ENCODE measurements at places on chromosomes 5 and 9.

DNA sequence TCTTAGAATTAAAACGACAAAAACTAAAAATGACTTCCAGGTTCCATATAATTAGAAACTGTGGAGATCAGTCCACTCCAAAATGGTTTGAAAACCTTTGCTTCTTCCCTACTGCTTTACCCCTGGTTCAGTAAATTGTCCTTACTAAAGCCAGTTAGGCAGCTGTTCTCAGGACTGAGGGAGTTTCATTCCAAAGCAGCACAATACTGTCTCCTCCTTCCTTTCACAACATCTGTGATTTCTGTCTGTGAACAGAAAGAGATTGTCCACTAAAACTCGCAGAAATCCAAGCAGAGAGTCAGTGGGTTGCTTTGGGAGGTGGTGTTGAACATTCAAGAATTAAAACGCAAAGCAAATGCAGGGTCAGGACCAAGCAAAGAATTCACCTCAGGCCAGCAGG is 740.8 kb upstream of the ZNF608 start:
- no peak for DNase-seq

GRCh38 chr5:71891856-71892255 is 172.8 kb downstream of the CARTPT start:
- no peak for DNase-seq

GRCh38 chr5:157148734-157149615 is 6.3 kb upstream of the MED7 start:
- peak; percentile 77 for DNase-seq

- no peak for DNase-seq
These were observed 6.4 kb upstream of the SLC2A8 start for GRCh38 chr9:127390563-127390962.

- no peak for DNase-seq
These were observed 8.3 kb upstream of the ERGIC1 start for GRCh38 chr5:172825610-172826204.

- DNase-seq: no peak
These were observed 78.1 kb downstream of the C5orf15 start for GRCh38 chr5:133890314-133890713.

DNA sequence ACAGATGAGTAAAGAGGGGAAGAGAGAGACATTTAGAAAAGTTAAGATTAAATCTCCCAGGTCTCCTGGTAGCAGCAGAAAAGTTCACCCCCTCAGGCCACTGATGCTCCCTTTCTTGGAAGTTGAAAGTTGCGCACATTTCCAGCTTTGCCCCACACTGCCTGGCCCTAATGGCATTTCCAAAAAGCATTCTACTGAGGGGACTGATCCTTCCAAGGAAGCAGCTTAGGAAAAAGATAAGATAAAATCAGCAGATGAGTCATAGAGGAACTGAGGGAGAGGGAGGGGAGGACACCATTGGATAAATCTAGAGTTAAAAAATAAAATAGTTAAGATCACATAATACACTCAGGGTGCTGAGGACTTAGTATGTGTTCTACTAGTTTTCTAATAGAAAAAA is 67.6 kb upstream of the SLC12A2 start:
- no peak for DNase-seq

DNA sequence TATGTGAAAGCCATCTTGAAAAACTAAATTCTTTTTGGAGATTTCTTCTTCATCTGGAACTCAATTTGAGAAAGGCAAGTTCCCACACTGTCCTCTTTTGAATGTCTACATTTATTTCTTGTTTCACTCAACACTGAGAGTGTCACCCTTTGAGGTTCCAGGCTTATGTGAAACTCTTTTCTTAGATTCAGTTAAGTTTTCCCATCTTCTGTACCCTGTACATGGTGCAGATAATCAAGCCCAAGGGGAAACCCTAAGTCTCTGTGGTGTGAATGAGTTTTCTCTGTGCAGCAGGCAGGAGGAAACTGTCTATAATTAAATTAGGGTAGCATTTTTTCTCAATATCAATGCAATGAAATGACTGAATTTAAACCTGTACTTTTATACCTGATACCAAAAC is 72.3 kb upstream of the PRLR start:
- DNase-seq: no peak

GRCh38 chr5:132556153-132556762 is 519 bp upstream of the RAD50 start:
- DNase-seq: no peak

GRCh38 chr9:126471084-126471624 is 142.6 kb upstream of the LMX1B start:
- DNase-seq: peak; percentile 53

GRCh38 chr5:856531-857425 is 6.0 kb upstream of the ZDHHC11 start:
- DNase-seq: no peak

DNA sequence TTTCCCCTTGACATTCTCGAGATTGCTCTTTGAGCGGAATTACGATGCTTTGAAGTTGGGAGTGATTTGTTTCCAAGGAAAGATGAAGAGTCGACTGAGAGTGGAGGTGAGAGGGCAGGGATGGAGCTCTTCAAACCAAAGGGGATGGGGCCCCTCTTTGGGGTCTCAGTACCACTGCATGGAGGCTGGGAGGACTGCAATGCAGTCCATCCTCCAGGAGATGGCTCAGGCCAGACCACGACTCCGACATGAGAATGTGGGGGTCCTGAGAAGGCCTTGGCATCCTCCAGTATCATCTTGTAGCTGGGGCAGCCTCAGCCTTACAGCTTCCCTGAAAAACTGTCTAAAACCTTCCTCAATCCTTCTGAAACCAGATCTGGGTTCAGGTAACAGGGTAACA is 51.1 kb upstream of the CDKN2AIPNL start:
- no peak for DNase-seq

GRCh38 chr5:100603141-100603540 is 68.0 kb downstream of the FAM174A start:
- DNase-seq: no peak

GRCh38 chr9:35179347-35180280 is 17.8 kb downstream of the UNC13B start:
- DNase-seq: no peak

GRCh38 chr9:94949370-94949769 is 222.9 kb downstream of the AOPEP start:
- no peak for DNase-seq

GRCh38 chr9:120109242-120109641 is 470.7 kb downstream of the CDK5RAP2 start:
- no peak for DNase-seq

DNA sequence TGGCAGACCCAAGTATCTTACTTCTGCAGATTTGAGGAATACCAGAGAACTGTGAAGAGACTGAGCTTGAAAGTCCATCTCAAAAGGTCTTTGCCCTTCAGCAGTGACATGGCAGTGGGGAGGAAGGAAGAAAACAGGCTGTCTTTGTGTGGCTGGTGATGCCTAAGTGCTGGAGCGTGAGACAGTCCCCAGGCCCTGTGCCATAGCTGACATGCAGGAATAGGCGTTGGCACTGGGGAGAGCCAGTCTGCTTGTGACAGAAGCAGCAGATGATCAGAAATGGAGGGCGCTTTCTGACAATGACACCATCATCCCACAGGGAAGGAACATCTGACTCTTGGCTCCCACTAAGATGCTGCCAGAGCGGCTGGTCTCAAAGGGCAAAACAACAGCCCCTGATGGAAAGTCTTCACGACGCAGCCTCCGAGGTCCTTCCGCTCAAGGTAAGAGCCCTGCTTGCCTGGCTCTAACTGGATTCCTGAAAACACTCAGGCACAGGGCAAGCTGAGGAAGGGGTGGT is 15.5 kb upstream of the GLRX start:
- no peak for DNase-seq

DNA sequence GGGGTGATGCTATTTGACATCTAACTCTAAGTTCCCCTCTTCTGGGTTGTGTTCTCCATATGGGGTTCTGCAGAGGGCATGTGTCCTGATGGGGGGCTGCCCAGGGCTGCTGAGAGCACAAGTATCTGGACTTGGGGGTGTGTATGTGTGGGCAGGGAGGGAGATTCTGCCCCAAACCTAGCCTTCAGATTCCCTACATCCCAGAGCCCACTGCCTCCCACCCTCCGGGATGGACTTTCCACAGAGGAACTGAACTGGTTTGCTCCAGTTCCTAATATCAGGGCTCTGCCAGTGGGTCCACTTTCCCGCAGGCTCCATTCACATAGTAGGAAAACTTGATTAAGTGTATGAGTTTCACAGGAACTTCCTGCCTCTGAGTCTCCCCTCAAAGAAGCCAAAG is 16.4 kb upstream of the TIFAB start:
- no peak for DNase-seq

GRCh38 chr5:109844695-109845094 is 155.0 kb downstream of the MAN2A1 start:
- DNase-seq: no peak

DNA sequence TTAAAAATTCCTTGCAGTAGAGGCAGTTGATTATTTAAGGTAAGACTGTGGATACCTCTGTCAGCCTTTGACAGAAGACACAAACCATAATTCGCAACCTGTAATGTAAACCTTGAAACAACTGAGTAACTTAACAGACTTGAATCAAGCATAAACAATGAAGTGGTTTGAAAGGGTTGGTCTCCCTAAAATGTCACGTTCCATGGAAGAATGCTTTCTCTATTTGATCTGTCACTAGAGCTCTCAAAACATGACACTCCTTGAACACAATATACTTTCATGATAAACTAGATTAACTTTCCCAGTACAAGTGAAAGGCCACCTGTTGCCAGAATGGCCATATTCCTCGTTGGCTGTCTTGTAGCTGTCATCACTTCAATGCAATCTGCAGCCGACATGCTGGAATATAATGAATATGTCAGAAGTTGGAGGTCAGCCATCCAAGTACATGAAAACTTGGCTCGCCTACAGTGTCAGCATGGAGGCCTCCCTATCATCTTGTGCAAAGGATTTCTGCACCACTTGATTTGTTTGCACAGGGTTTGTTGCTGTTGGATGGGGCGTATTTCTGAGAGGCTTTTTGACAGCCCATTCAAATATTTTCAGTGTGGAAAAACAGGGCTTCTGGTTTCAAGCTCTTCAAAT is 228.0 kb downstream of the TLE4 start:
- DNase-seq: no peak

- DNase-seq: no peak
These were observed 187.6 kb downstream of the PCSK1 start for GRCh38 chr5:96245140-96246091.

GRCh38 chr9:129310666-129311350 is 132.7 kb upstream of the IER5L start:
- DNase-seq: no peak

DNA sequence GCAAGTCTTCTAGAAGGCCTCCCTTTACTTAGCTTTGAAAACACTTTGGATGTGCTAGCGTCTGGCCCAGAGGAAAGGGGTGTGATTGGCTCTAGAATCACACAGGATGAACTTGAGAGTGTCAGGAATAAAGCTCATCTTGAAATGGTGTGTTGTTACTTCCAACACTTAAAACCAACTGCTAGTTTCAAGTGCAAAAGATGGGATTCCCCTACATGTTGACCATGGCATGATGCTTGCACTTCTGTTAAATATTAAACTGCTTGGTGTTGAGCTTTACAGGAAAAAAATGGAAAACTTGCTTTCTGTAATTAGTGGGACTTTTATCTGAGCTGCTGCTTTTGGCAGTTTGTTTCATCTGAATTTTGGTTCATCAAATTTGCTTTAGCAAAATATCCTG is 261.1 kb downstream of the MED10 start:
- DNase-seq: no peak

GRCh38 chr5:39072925-39073766 is 1.1 kb downstream of the RICTOR start:
- peak; percentile 25 for DNase-seq

DNA sequence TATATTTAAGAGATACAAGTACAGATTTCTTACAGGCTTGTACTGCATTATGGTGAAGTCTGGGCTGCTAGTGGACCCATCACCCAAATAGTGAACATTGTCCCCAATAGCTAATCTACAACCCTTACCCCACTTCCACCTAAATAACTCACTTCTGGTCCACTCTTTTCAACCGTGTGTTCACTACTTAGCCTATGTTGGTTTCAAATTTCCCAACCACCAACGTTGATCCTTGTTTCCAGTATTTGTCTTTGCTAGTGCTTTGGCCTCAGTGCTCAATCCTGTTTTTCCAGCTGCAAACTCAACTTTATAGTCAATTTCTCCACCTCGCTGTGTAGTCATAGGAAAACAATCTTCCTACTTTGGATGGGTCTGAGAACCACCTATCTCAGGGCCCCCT is 45.3 kb upstream of the TTC39B start:
- no peak for DNase-seq

DNA sequence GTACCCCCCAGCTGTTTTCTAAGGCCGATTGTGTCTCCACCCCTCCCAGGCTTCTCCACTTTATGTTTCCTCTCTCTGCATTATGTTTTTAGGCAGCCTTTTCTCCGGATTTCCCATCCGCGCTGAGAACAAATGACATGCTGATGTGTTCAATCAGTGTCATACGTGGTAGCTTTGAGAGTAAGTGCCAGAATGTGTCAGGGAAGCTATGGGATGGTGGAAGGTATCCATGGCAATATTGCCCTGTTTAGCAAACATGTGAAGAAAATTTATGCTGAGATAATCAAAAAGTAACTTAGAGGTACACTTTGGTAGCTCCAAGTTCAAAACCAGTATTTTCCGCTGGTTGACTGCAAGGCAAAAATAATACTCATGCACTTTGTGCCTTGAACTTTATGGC is 36.6 kb upstream of the LECT2 start:
- no peak for DNase-seq

GRCh38 chr9:129504404-129504803 is 116.5 kb downstream of the C9orf50 start:
- DNase-seq: no peak

DNA sequence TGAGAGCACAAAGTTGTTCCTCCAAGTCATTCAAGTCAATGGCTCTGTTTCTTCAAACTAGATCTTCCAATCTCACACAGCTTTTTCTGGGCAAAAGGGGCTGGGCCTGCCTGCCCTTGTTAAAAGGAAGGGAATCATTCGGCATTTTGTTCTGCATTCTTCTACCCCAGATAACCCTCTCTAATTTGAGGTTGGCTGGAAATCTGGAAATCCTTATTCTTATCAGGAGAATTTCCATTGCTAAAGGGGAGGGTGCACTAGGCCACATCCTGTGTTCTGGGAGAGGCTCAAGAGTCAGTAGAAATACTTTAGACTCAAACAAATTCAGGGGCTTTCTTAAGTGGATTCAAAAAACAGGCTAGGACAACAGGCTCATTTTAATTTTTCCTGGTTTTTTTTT is 384.7 kb upstream of the ZNF462 start:
- no peak for DNase-seq

- no peak for DNase-seq
These were observed 7.6 kb downstream of the HDHD3 start for GRCh38 chr9:113368982-113369854.

- no peak for DNase-seq
These were observed 101.4 kb upstream of the TARS1 start for GRCh38 chr5:33339413-33339812.

DNA sequence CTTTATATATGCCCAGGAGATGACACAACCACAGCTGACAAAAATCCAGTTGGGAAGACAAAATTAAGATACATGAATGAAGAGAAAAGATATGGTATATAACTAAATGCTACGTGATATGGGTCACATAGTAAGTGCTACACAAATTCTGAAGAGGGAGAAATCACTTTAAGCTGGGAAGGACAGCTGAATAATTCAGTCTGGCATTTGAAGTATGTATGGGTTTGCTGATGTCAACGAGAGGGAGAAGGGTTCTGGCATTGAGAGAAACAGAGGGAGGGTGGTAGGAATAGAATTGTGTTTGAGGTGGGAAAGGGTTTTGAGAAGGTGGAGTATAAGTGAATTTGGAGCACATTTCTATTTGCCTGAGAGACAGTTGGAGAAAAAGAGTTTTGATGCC is 6.7 kb upstream of the SLIT3 start:
- DNase-seq: no peak

All from stimulated activated CD4-positive, alpha-beta T cell treated with anti-CD3 and anti-CD28 coated beads, Interleukin-4, amount 100 ng/mL, for 4 hours (primary cell).